ENCODE measurements at places on chromosomes 3 and 15. TPM values are rescaled to one million over a fixed set of nuclear protein-coding genes. Genes with fewer than 3 reads are reported as not detected.

The TERC gene
- polyA plus RNA-seq: not detected

The GNB4 gene
- polyA plus RNA-seq: 1.7 TPM

The ALDH1A3 gene
- polyA plus RNA-seq: 9.0 TPM

The ZNF662 gene
- polyA plus RNA-seq: 5.4 TPM

The PLSCR5 gene
- polyA plus RNA-seq: not detected

The COLQ gene
- 1.9 TPM for polyA plus RNA-seq

The ATP13A5 gene
- polyA plus RNA-seq: 0.38 TPM

The MOBP gene
- polyA plus RNA-seq: not detected

The ARHGAP11A gene
- polyA plus RNA-seq: 3.4 TPM

The PCOLCE2 gene
- polyA plus RNA-seq: 2.5 TPM

The PIF1 gene
- 0.38 TPM for polyA plus RNA-seq

The TMOD2 gene
- 1.1 TPM for polyA plus RNA-seq

The ARID3B gene
- 4.8 TPM for polyA plus RNA-seq

The ADAMTS9 gene
- 34.7 TPM for polyA plus RNA-seq

The SPINK8 gene
- polyA plus RNA-seq: not detected

The OXTR gene
- polyA plus RNA-seq: 0.19 TPM

The TMEM207 gene
- polyA plus RNA-seq: not detected

The EFCAB12 gene
- polyA plus RNA-seq: 1.7 TPM

The MYO1E gene
- polyA plus RNA-seq: 7.8 TPM

The ACTRT3 gene
- 0.49 TPM for polyA plus RNA-seq

The CASR gene
- 6.9 TPM for polyA plus RNA-seq

The GOLGA8S gene
- polyA plus RNA-seq: 0.34 TPM

The HRG gene
- not detected for polyA plus RNA-seq

The CAMP gene
- not detected for polyA plus RNA-seq

The DYNC1LI1 gene
- 15.1 TPM for polyA plus RNA-seq

The HYKK gene
- 3.2 TPM for polyA plus RNA-seq

The UBE3A gene
- polyA plus RNA-seq: 8.9 TPM

The TUSC7 gene
- polyA plus RNA-seq: not detected

The LDHAL6B gene
- polyA plus RNA-seq: not detected

The FAM81A gene
- polyA plus RNA-seq: 0.34 TPM

The C2CD4A gene
- 2.2 TPM for polyA plus RNA-seq

The KLHL40 gene
- polyA plus RNA-seq: not detected

The CD86 gene
- polyA plus RNA-seq: 0.31 TPM

The TLR9 gene
- 0.05 TPM for polyA plus RNA-seq

The SGO1 gene
- polyA plus RNA-seq: 0.11 TPM

The CRABP1 gene
- not detected for polyA plus RNA-seq

The SLC51B gene
- not detected for polyA plus RNA-seq

The LRRC31 gene
- polyA plus RNA-seq: not detected

The CCDC13 gene
- polyA plus RNA-seq: 0.65 TPM

The GPR62 gene
- not detected for polyA plus RNA-seq

The SAMD7 gene
- polyA plus RNA-seq: not detected

The MEX3B gene
- 0.47 TPM for polyA plus RNA-seq

The CPLX3 gene
- not detected for polyA plus RNA-seq

The GOLGA6D gene
- not detected for polyA plus RNA-seq

All from pancreas (tissue), 10 donors.